ENCODE measurements at places on chromosomes 3 and 15. TPM values are rescaled to one million over a fixed set of nuclear protein-coding genes. Genes with fewer than 3 reads are reported as not detected.

CPNE4 gene
- total RNA-seq, result not detected

DNA sequence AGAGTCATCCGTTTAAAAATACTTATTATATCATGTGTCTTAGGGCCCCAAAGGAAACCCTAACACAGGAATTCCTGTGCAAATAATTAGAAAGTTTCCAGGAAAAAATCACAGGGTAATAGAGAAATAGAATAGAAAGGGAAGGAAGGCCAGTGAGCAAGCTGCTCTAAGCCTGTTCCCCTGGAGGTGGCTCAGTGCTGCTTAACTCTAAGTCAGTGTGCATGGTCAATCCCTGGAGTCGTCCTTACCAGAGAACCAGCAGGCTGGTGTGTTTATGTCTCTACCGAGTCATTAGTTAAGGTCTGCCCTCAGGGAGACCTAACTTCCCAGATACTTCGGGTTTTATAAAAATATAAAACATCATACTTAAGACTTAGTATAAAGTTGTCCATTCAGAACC lies 21.0 kb upstream of the MCF2L2 start:
- no peak for DNase-seq

FAM43A gene
- total RNA-seq, result 15.9 TPM

DNA sequence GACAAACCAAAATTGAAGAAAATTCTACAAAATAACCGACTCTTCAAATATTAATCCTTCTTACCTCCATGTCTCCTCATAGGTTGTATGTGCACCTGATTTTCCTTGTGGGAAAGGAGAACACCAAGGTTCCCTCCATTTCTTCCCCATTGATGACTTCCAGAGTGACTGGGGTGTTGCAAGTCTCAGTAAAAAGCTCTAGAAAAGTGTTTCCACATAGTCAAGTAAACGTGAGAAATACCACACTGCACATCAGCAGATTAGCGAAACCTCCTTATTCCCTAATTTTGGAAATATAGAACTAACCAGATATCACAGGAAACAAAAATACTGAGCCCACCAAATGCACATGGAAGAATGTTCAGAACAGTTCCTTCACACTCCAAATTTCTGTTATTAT lies 4.9 kb upstream of the RPN1 start:
- DNase-seq, result no peak

- DNase-seq, result peak; percentile 97
These were observed 525.8 kb upstream of the PROK2 start for GRCh38 chr3:72310419-72311380.

DNA sequence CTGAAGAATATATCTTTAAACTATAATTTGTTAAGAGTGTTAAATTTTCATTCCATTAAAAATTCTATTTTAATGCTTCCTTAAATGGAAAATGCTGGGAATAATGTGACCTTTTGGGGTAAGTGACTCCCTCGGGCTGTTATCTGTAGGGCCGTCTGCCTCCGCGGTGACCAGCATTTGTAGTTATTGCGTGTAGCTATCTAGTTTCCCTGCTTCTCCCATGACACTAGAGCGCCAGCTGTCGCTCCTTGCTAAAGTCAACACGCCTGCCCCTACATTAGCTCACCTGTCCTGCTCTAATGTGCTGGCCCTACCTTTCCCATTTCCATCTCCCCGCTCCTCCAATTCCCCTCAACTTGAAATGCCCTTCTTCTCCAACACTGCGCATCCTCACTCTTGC lies 12.4 kb upstream of the CHRM5 start:
- DNase-seq, result no peak

DNA sequence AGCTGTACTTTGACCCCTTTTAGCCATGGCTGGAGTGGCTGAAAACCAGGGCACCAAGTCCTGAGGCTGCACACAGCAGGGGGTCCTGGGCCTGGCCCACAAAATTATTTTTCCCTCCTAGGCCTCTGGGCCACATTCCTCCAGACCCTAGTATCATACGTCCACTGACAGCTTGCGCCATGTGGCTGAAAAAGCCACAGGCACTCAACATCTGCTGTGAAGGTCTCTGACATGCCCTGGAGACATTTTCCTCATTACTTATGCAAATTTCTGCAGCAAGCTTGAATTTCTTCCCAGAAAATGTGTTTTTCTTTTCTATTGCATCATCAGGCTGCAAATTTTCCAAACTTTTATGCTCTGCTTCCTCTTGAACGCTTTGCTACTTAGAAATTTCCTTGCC lies 239.0 kb downstream of the SQOR start:
- no peak for DNase-seq

- DNase-seq, result no peak
These were observed 299.6 kb upstream of the C2CD4B start for GRCh38 chr15:62464705-62465104.

- DNase-seq, result no peak
These were observed 90.4 kb downstream of the ATG7 start for GRCh38 chr3:11362600-11362999.

FANCD2OS gene
- total RNA-seq, result not detected

CYP19A1 gene
- not detected for total RNA-seq

SLC9C1 gene
- 0.54 TPM for total RNA-seq

SPINK8 gene
- total RNA-seq, result not detected

GRCh38 chr15:43144512-43144911 lies 11.1 kb downstream of the TMEM62 start:
- DNase-seq, result no peak

AADAC gene
- not detected for total RNA-seq

GRCh38 chr3:36741285-36741684 lies 23.1 kb downstream of the DCLK3 start:
- DNase-seq, result no peak

GRCh38 chr3:143832433-143832832 lies 15.8 kb downstream of the SLC9A9 start:
- DNase-seq, result no peak

DNA sequence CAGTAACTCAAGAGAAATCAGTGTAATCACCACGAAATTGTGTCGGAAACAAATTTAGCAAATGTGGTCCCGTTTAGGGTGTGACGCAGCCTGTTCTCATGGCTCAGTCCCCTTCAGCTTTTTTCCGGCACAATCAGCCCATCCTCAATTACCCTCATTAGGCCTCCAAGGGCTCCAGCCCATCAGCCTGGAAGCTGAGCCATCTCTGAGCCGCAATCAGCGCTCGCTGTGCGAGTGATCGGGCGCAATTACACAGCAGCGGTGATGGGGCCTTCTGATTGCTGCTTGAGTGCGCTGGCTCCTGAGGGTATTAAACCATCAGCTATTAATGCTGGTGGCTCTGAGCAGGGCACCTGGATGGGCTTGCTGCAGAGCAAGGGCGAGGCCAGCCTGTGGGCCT lies 55.6 kb downstream of the PLXNA1 start:
- DNase-seq, result no peak

- DNase-seq, result no peak
These were observed 453.1 kb downstream of the IL5RA start for GRCh38 chr3:2656806-2657777.

DNA sequence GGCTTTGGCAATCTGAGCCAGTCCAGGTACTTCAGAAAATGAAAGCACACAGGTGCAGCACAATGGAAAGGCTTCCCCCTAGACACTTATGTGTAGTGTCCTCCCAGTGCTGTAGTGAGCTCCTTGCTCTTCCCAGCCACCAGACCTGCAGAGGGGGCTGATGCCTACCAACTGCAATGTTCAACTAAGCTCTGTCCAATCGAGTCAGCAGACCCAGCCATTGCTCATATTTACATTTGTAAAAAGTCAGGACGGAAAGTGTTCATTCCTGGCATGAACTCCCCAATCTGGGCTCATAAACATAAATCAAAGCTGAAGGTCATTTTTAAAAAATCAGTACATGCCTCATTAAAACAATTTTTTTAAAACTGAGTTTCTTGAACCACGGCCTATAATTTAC lies 73.0 kb downstream of the FOXP1 start:
- DNase-seq, result no peak

PLSCR5 gene
- total RNA-seq, result not detected

CADPS gene
- not detected for total RNA-seq

DNA sequence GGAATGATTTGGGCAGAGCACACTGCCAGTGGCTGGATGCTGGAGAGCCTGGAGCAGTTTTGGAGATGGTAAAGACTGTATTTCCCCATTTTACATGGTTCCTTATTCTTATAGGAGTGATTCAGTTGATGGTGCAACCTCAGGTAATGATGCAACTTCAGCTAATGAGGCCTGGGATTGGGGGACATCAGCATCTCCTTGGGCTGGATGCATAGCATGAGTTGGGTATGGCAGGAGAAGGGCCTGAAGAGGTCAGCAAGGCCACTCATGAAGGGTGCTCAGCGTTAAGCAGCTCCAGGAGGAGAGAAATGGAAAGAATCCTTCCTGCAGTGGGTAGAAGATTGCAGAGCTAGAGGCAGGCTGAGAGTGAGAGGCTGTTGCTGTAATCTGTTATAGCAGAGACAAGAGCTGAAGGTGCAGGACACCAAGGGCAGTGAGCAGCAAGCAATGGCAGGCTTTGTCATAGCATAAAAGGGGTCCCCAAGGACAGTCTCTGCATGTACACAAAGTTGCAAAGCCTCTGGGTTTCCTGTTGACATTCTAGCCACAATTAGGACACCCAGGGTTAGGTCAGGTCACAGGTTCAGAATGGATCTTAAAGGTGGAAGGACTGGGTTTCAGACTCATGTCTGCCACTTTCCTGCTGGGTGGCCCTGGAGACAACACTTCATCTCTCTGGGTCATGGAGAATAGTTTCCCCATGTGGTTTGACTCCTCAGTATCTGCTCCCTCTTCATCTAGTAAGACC lies 29.5 kb upstream of the SNRK start:
- DNase-seq, result peak; percentile 9

NR2E3 gene
- not detected for total RNA-seq

DNA sequence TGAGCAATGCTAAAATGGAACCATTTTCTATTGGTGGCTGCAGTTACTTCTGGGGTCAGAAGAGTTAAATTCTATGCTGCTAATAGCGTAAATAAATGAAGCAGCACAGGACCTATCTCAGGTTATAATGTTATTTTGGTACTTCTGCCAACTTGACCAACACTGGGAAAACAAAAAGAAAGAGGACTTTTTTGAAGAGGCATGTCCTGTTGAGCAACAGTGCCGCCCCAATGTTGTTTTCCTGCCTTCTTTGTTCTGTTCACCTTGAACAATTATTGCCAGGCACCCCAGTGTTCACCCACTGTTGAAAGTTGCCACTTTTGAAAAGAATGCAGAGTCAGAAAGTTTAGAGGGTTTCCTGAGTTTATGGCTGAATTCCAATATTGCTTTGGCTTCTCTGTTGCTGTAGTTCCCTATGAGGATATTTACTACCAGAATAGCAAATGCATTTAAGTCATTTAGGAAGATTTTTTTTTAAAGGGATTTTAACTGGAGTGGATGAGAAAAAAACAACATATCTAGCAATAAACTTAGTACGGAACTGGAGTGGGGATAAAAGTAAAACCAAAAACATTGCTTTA lies 679.0 kb upstream of the DPPA4 start:
- no peak for DNase-seq

- no peak for DNase-seq
These were observed 293.5 kb upstream of the SUCLG2 start for GRCh38 chr3:67947808-67948508.

- no peak for DNase-seq
These were observed 312.5 kb downstream of the SHQ1 start for GRCh38 chr3:72535772-72536171.

LSM3 gene
- total RNA-seq, result 2.4 TPM

GRCh38 chr15:29743475-29743874 lies 78.8 kb downstream of the TJP1 start:
- DNase-seq, result no peak

- DNase-seq, result no peak
These were observed 28.9 kb upstream of the DRD3 start for GRCh38 chr3:114207768-114208167.

MORC1 gene
- total RNA-seq, result under 0.01 TPM

GRCh38 chr15:51262463-51262862 lies 75.9 kb downstream of the CYP19A1 start:
- DNase-seq, result no peak

DNA sequence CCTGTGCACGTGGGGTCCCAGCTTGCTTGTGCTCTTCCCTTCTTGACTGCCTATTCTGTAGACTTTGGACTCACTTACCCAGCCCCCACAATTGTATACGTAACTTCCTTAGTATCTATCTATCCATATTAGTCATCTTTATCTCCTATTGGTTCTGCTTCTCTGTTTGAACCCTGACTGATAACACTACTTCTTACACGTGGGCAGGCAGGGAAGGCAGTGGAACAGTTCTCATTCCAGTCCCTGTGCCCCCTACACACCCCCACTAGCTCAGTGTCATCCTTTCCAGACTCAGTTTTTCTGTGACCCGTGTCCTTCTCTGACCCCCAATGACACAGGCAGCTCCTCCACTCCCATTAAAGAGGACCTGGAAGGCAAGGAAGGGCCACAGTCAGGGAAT lies 74.2 kb upstream of the FBN1 start:
- DNase-seq, result no peak

GRCh38 chr3:148896062-148896461 lies 31.0 kb downstream of the CPA3 start:
- no peak for DNase-seq

C3orf49 gene
- total RNA-seq, result not detected

- no peak for DNase-seq
These were observed 184.1 kb upstream of the TLE3 start for GRCh38 chr15:70281811-70282307.

RBM5 gene
- 267 TPM for total RNA-seq

THPO gene
- total RNA-seq, result not detected

DNA sequence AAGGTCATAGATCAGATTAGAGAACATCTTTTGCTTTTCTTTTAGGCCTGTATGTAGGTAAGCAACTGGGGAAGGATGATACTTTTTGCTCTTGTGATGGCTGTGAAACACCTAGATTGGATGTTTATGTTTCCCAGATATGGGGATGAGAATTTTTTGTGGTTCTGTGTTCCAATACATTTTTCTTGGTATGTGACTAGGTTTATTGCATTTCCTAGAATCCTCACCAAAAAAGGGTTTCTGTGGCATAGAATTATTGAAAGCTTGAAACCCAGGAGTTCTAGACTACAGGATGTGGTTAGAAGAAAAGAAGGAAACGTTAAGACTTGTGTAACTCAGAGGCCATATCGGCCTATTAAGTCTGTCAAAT lies 25.8 kb downstream of the OXNAD1 start:
- DNase-seq, result no peak

DNA sequence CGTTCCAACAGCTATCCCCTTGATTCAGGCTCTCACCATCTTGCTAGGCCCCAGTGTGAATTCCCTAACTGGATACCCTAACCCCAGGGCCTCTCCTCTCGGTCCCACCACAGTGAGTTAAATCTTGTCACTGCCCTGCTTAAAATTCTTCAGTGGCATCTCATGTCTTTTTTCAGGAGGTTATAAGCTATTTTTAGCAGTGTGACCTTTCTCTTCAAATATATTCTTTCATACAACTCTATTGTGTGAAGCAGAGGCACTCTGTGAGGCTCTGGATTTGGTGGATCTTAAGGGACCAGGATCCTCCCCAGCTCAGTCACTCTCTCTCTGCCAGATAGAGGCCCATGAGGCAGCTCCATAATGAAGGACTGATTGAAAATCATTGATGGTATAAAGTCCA lies 760.4 kb downstream of the NTRK3 start:
- no peak for DNase-seq

DNA sequence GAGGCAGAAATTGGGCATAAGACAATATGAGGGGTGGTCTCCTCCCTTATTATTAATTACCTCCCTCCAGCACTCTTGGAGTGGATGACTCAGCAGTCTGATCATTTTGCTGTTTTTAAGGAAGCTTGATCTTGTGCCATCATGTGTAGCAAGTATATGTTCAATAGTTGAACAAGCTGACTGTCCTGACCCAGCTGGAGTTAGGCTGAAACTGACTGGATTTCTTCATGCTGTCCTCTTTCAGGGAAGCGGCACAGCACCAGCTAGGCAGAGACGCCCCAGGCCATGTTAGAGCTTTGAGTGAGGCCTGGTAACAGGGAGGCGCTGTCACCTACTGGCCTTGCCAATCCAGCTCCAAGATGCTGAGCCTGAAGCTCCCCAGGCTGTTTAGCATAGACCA lies 54.4 kb upstream of the KIF23 start:
- DNase-seq, result no peak

SNUPN gene
- 16.2 TPM for total RNA-seq
